ENCODE measurements at places on chromosomes 12 and 14.

DNA sequence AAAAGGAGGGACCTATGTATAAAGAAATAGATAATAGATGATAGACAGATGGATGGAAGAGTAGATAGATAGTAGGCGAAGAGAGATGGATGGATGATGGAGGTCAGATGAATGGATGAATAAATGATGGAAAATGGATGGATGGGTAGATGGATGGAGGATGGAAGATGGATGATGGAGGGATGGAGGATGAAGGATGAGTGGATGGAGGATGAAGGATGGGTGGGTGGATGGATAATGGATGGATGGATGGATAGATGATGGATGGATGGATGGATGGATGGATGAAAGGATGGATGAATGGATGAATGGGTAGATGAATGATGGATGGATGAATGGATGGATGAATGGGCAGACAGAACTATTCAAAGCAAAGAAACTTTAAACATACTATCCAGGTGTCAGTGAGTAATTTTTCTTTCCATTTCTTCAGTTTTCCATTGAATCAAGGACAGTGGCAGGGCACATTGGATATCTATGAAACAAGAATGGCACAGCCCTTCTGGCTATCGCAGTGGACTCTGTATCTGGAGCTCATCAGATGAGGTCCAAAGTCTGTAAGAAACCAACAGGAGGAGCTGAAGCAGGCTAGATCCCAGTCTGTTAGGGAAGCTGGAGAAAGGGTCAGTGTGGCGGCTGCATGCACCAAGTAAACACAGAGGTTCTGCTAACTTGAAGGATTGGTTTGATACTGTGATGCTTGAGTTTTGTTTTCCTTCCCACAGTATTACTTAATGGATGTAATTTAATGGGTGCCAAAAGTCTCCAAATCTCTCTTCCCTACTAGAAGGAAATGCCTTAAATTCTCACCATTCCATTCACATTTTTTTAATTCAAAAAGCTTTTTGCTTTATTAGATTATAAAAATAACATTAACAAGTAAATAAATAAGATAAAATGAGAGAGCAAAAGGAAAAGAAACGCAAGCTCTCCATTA lies 18.1 kb upstream of the MED13L start:
- DNase-seq, result no peak

DNA sequence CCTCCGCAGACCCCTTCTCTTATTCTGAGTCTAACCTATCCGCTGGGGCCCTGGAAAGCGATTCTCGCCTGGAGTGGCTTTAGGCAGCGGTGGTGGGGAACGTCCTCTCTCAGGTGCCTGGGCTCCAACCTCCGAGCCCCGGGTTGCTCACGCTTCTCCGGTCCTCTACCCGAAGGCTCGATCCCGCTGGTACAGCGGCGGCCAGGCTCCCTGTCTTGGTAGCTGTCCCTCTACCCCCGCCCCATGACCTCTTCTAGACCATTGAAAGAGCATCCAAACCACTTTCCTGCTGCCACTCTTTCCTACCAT lies 505 bp upstream of the HEBP1 start:
- DNase-seq, result no peak

DNA sequence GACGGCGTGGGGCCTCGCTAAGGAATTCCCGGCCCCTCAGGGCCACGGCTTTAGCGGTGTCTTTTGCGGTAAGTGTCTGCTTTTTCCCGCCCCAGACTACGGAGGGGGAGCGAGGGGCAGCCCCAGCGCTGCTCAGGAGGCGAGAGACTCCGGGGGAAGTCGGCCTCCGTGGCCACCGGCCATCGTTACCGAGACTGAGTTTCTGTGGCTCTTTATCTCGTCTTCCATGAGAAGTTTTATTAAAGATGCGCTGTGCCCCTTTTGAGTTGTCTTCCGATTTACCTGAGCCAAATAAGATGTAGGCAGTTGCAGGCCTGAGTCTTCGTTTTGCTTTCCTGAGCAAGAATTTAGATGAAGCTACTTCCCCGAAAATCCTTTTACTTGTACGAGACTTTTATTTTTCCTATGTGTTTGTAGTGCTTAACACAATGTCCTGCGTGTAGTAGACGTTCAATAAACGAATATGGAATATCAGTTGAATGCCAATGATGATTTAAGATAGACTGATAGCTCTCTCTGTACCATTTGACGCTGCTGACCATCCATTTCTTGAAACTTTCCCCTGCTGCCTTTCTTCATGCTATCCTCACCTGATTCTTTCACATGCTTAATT lies 462 bp downstream of the SRP54 start:
- DNase-seq, result no peak

DNA sequence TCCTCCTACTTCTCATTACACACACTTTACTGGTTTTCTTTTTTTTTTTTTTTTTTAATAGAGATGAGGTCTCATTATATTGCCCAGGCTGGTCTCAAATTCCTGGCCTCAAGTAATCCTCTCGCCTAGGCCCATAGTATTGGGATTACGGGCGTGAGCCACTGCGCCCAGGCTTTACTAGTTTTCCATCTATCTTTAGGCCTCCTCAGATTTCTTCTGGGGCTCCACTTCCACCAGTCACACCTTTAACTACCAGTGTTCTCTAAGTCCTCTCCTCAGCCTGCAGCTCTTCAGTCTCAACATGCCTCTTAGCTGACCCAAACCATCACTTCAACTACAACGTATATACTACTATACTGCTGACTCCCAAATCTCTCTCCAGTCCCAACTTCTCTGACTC lies 10.4 kb downstream of the R3HDM2 start:
- no peak for DNase-seq

DNA sequence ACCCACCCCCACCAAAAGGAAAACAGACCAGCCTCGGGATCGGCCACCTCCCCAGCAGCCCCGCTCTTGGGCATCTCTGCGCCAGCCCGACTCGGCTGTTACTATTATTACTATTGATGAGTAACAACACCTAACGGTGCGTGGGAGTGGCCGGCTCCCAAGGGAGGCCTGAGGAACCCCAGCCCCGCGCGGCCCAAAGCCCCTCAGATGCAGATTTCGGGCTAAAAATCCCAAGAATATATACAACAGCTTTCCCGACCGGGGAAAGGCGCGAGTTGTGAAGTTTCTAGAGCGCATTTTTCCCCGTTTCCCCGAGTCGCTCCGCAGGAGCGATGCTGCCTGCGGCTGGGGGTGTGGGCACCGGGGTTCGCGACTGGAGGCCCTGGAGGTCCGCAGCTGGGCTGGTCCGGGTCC lies 565 bp downstream of the NT5DC3 start:
- no peak for DNase-seq

GRCh38 chr12:96420277-96420835 lies 20.1 kb upstream of the CDK17 start:
- no peak for DNase-seq

DNA sequence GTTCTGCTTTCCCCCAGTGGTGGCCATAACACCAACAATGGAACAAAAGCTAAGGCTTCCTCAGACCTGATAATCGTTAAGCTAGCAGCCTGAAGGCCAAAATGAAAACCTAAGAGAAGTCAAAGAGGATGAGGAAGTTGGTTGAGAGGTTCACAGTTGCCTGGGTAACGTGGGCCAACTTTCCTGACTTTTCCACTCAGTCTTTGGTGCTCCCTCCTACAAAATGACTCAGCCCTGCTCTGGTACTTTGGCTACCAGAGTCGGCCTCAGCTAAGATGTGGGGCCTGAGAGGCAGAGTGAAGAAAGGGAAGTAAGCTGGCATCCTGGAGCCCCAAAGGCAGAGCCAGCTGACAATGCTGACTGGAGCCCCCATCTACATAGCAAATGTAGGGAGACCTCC lies 14.9 kb upstream of the FKBP11 start:
- DNase-seq, result peak; percentile 89

- no peak for DNase-seq
These were observed 68.5 kb downstream of the PPFIBP1 start for GRCh38 chr12:27592548-27592947.

DNA sequence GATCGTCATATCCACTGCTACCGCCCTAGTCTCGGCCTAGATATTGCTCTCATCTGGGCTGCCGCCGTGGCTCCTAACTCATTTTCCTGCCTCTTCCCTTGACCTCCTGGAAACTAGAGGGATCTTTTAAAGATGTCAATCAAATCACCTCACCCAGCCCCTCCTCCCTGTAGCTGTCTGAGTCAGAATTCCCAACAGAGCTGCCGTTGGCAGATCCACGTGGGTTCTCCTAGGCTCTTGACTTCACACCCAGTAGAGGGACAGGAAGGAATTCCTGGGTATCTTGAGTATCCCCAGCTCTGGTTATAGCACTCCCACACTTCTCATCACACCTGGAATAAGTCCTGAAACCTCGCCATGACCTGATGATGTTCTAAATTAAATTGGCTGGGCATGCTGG lies 11.9 kb downstream of the TGFB3 start:
- DNase-seq, result no peak

DNA sequence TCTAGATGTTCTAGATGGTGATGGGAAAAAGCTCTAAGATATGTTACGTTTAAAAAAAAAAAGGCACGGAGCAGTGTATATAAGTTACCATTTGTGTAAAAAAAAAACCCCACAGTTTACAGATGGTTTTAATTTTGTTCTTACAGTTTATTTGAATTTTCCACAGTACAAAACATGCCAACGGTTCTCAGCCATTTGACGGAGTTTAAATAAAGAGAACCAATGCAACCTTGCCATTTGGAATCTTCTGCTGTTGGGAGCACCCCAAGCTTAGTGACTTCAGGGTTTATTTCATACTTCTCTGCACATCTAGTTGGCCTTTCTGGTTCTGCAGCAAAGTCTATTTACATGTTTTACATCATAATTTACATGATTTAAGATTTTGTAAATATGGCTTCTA lies 7.7 kb upstream of the HPD start:
- no peak for DNase-seq

DNA sequence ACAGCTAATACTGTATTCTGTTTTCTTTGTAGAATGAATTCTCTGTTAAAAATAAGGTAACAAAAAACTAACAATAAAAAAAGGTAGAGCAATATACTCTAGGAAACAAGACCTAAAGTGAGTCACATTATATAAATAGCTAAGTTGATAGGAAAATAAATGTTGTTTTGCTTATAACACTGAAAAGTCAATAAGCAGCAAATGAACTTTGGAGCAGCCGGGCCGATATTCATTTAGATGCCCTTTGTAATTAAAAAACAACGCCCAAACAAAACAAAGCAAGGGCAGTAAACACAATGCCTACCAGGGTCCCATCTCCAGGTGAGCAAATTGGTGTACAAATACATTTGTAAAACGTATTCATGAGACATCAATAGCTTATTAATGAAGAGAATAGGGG lies 227.6 kb upstream of the FOXN3 start:
- DNase-seq, result no peak

- DNase-seq, result no peak
These were observed 3.2 kb downstream of the ANO2 start for GRCh38 chr12:5941907-5942306.
